ENCODE measurements at places on chromosomes 4 and X. TPM values are rescaled to one million over a fixed set of nuclear protein-coding genes. Genes with fewer than 3 reads are reported as not detected.

DNA sequence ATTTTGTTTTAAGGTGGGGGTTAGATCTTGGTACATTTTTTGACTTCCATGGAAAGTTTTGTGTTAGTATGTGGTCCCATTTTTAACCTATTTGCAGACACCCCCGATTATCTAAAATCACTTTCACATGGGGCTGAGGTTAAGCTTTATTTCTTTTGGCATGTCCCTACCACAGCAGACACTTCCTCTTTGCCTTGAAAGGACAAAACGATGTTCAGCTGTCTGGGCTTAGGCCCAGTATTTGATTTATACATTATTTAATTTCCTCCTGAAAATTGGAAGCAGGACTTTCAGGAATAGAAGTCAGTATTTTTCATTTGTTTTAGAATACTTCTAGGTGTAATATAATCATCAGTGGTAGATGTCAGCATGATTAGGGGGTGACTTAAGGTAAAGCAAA is 112.4 kb upstream of the SPRY1 start:
- no peak for DNase-seq

The IRS4 gene
- polyA plus RNA-seq, result not detected

GRCh38 chr4:86569103-86569870 is 24.8 kb upstream of the PTPN13 start:
- DNase-seq, result no peak

DNA sequence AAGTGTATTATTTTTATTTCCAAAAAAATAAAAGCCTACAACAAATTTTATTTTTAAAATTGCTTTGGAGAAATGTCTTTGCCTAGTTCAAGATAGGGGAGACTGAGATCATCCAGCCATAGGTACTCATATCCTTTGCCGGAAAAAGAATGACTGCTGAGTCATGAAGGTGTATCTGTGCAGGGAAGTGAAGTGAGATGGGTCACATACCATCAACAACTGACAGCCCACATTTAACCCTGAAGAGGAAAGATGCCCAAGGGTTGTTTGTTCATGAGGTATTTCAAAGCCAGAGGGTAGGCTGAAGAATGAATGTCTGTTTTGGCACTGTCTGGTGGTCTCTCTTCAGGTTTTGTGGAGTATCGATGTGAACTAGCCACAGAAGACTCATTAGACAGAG is 106.7 kb upstream of the TTC29 start:
- peak; percentile 7 for DNase-seq

The RPS6KA6 gene
- 1.6 TPM for polyA plus RNA-seq

- no peak for DNase-seq
Measured at GRCh38 chr4:143089291-143089690, 95.4 kb upstream of the USP38 start.

The TNIP2 gene
- polyA plus RNA-seq, result 22.6 TPM

The GYPB gene
- polyA plus RNA-seq, result not detected

GRCh38 chr4:138499627-138500026 is 257.5 kb upstream of the SLC7A11 start:
- DNase-seq, result no peak

The DTHD1 gene
- polyA plus RNA-seq, result not detected

GRCh38 chr4:76194325-76194724 is 19.3 kb downstream of the SCARB2 start:
- peak; percentile 70 for DNase-seq

DNA sequence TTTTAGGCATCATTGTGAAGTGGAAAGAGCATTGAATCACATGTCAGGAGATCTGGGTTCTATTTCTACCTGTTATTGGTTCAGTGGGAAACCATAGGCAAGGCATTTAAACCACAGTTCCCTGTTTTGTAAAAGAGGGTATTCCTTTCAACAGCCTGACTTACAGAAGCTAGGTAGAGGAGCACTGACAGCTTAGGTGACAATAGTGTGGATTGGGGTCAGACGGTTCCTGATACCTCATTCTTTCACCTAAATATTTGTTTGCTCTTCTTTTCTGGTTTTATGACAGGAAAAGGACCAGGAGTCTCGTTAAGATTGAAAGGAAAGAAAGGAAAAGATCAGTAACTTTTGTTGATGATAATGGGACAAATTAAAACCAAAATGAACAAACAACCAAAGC is 15.9 kb upstream of the PDLIM5 start:
- DNase-seq, result no peak

DNA sequence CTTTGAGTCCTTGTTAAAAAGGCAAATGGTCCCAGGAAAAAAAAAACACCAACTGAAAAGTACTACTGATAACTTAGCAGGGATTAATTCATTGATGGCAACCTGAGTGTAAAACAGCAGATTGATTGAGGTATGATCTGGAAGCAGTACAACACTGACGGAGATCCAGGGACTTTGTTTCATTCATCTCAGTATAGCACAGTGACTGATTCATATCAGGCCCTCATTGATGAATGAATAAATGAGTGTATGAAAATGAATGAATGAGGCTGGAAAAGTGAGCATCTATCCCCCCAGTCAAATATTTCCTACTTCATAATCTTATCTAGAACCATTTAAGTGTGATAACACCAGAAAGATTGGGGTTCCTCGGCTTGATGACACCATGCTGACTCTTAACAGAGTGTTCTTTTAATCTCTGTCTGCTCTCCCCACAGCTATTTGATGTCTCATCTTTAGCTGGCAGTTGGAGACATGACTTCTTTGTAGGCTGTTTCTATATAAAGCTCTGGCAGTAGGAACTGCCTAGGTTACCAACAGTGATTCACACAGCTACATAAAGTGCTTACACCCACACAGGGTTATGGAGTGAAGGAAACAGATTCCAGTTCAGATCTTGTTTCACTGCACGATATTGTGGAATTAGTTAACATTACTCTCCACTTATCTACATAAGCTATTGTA is 18.6 kb upstream of the RNF128 start:
- DNase-seq, result peak; percentile 66

The CXCL1 gene
- 35.5 TPM for polyA plus RNA-seq

DNA sequence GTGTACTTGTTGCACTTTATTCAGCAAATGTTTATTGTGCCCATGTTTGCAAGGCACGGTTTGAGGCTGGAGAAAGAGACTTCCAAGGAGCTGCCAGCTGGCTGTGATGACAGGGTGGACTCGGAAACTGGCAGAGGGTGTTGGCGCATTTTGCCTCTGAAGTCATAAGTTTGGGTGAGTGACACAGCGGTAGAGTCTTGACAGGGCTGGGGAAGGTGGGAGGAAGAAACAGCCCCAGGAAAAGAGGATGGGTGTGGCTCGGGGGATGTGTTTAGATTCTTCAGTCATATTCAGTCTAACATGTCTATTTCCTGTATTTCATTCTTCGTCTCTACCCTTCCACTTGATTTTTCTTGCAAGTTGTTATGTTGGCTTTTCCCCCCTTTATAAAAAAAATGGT is 77.0 kb upstream of the STOX2 start:
- no peak for DNase-seq

GRCh38 chr4:71449040-71449439 is 110.2 kb downstream of the SLC4A4 start:
- no peak for DNase-seq

- DNase-seq, result no peak
Measured at GRCh38 chrX:118207831-118208453, 91.3 kb upstream of the KLHL13 start.

DNA sequence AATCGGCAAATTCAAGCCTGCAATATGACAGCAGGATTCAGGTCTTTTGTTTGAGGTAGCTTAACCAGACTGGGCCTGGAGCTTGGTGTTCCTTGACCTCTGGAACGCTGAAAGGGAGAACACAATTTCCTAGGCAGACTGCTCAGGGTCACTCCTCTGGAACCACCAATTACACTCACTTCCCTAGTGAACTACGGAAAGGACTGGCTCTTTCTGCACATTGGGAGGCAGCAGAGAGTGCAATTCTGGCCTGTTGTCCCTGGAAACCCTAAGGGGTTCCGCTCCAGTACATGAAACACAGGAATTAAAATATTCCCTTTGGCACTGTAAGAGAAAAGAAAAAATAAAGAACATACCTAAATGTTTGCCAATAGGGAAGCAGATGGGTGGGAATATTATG is 58.6 kb downstream of the GPC3 start:
- no peak for DNase-seq

- DNase-seq, result no peak
Measured at GRCh38 chr4:48967631-48968030, 18.4 kb upstream of the CWH43 start.

GRCh38 chr4:128393101-128393704 is 105.6 kb upstream of the PGRMC2 start:
- DNase-seq, result no peak

The GABRG1 gene
- polyA plus RNA-seq, result not detected

The XAGE2 gene
- not detected for polyA plus RNA-seq

DNA sequence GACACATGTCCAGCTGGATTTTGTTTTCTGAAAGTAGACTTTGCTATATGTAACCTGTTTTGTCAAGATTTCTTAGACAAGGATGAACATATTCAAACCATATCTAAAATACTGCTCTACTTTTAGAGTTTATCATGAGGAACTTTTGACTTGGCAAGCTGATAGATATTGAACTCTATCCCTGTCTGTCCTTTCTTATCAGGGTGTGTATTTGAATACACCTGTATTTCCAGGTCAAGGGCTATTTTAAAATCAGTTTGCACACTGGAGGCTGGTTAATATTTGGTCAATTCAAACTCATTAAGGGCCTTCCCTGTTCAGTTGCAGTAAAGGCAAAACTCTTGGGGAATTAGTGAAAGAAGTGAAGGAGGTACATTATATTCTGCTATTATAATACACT is 2.3 kb downstream of the CDS1 start:
- no peak for DNase-seq

The ODAPH gene
- 0.59 TPM for polyA plus RNA-seq

GRCh38 chrX:99172958-99173357 is 1237.1 kb downstream of the PCDH19 start:
- no peak for DNase-seq

The DKK2 gene
- polyA plus RNA-seq, result 0.08 TPM

The CT45A5 gene
- not detected for polyA plus RNA-seq

The SSX4 gene
- polyA plus RNA-seq, result not detected

- DNase-seq, result no peak
Measured at GRCh38 chr4:123755655-123756054, 359.1 kb downstream of the SPRY1 start.

The ADGRA3 gene
- 35.1 TPM for polyA plus RNA-seq

- no peak for DNase-seq
Measured at GRCh38 chr4:60241866-60242265, 958.3 kb upstream of the ADGRL3 start.

DNA sequence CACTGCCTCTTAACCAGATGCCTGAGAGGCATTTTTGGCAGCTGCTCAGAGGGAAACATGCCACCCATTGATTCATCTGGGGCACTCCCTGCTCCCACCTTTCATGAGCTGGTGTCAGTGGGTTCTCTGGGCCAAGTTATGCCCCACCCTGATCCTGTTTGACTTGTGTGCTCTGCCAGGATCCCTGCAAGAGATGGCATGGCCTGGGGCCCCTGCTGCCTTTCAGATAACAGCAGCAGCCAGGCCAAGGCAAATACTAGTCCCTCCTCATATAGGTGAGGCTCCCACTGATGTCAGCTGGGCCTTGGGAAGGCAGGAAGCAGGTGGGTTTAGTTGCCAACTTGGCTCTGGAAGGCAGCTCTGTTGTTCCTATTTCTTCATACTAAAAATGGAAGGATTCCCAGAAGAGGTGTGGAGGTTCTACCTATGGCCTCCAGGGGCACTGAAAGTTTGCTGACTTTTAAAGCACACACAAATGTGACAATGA is 192.9 kb upstream of the RBPJ start:
- peak; percentile 83 for DNase-seq

The JAKMIP1 gene
- polyA plus RNA-seq, result not detected

GRCh38 chr4:28774344-28774743 is 1913.7 kb downstream of the STIM2 start:
- DNase-seq, result no peak

GRCh38 chr4:19880206-19880605 is 371.5 kb upstream of the SLIT2 start:
- no peak for DNase-seq
